ENCODE measurements at places on chromosomes 6 and 20.

- no peak for DNase-seq
These were observed 82.2 kb upstream of the NAA20 start for GRCh38 chr20:19934792-19935491.

DNA sequence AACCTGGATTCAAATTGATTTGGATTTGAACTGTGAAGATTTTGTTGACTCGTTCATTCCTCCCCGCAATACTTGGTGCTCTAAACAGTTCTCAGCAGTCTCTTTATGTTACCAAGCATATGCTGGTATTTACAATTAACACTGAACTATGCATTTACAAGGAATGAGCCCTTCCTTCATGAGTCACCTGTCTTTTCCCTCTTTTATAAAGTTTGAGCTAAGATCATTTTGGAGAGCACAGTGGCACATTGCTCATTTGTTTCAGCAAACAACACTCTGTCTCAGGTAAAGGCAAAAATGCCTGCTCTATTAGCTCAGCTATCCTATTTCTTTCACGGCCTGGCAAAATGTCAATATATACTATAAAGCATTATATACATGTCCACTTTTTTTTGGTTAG lies 285.4 kb downstream of the PHACTR1 start:
- no peak for DNase-seq

DNA sequence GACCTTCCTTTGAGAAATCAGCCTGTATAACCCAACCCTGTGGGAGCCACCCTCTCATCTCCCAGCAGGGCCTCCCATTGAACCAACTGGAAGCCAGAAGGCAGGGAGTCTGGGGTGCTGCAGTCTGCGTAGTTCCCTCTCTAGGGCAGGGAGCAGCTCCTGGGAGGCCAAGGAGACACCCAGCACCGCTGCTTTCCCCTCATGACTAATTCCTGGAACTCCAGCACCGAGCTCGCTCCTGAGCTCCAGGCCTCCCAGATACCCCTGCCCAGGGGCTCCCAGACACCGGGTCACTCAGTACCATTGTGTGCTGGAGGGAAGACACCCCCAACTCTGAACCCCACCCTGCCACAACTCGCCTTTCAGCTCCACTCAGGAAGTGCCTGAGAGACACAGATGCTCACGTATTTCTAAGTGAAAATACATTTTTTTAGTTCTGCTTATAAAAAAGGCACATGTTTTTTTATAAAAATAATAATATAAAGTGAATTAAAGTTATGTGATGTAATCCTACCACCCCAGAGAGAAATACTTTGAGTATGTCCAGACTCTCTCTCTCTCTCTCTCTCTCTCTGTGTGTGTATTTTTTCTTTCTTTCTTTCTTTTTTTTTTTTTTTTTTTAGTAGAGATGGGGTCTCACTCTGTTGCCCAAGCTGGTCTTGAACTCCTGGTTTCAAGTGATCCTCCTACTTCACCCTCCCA lies 17.5 kb downstream of the PIM1 start:
- no peak for DNase-seq

- peak; percentile 19 for DNase-seq
These were observed 128.9 kb upstream of the PMEPA1 start for GRCh38 chr20:57838670-57839151.

DNA sequence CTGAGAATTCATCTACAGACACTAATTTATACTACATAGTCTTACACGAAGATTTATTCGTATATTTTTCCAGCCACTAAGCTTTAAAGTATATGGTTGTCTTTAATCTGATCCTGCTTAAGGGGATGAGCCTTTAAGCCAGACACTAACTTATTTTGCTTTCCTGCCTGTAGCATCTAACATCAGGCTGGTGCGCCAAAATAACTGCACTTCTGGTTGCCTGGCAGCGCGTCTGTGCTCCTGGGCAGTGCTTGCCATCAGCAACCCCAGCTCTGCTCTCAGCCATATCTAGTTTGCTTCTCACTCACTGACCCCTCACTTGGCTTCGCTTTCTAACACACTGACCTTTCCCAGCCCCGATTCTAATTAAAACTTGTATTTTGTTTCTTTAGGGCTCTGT lies 21.8 kb downstream of the HMGCLL1 start:
- no peak for DNase-seq

DNA sequence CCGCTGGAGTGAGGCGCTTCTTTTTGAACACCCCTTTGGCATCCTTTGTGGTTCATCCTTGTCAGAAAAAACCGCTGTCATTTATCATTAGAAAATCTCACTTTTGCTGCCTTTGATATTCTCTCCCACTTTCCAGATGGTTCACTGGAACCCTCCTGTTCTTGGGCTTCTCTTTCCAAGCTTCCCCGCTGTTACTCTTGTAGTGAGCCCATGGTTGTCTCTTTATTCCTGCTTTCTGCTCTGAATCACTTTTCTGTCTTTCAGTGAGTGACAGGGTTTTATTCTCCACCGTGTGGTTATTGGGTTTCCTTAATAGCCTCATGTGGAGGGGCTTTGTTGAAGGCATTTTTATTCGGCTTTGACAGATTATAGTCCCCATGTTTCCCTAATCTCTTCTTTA lies 117.0 kb downstream of the FARS2 start:
- no peak for DNase-seq
